ENCODE measurements at places on chromosomes 4 and X. TPM values are rescaled to one million over a fixed set of nuclear protein-coding genes. Genes with fewer than 3 reads are reported as not detected.

- no peaks in the 10 kb centered on the region for H3K27me3 ChIP-seq
- H3K27ac ChIP-seq: no peak overlapping the region
- peaks cover 9% of the 10 kb centered on the region for H3K4me1 ChIP-seq
- no peak for DNase-seq
Measured at GRCh38 chrX:20144491-20144890, 2.9 kb upstream of the EIF1AX start.

DNA sequence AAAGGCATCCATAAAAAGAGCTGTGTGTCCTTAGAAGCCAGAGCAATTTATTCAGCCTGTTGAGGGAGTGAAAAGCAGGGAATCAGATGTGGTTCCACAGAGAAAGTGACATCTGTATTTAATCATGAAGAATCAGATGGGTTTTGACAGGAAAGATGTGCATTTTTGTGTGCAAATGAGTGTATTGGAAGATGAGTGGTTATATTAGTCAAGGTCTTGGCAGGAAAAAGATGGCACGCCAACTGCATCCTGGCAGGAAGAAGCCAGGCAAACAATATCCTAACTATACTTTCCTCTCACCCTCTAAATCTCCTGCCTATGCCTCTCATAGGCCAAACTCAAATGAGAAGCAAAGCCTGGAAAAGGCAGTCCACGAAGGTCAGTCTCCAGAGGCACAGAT lies 59.1 kb downstream of the SCFD2 start:
- H3K4me1 ChIP-seq: no peaks in the 10 kb centered on the region
- DNase-seq: no peak
- H3K36me3 ChIP-seq: no peaks in the 10 kb centered on the region

Gene HEPH
- total RNA-seq: 11.4 TPM

DNA sequence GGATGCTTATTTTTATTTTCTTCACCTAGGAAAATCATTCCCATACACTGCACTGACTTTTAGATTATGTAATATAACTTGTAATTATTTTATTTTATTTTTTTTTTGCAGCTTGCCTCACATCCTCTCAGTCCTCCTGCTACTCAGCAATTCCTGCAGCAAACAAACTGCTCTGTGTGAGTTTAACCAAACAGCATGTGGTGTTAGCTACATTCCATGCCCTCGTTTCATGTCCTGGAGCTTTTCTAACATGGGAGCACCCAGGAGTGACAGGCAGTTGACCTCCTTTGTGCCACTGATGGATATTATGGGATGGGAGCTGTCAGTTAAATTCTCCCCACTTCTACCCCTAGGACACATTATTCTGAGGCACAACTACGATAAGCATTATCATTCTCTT lies 24.8 kb downstream of the CXCL1 start:
- no peaks in the 10 kb centered on the region for H3K36me3 ChIP-seq
- peaks cover 23% of the 10 kb centered on the region for H3K4me1 ChIP-seq
- no peak for DNase-seq
- no peak overlapping the region for H3K4me3 ChIP-seq
- no peak overlapping the region for H3K27ac ChIP-seq

DNA sequence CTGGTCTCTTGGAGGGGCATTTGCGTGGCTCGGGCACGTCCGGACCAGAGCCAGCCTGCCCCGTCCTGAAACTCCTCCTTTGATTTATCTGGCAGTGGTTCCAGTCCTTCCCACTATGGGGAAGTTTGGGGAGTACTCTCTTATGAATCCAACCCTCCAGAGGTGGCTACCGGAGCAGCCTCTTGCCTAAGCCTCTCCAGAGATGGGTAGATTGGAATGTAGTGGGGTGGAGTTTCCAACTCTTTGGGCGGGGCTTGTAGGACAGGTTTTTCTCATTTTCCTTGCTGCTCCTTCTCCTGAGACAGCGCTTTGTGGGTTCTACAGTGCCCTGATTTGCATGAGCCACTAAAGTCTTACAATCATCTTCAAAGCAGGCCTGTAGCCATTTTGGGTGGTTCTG lies 60.1 kb upstream of the XAGE1B start:
- no peaks in the 10 kb centered on the region for H3K27me3 ChIP-seq
- no peaks in the 10 kb centered on the region for H3K36me3 ChIP-seq
- H3K4me1 ChIP-seq: no peaks in the 10 kb centered on the region
- H3K4me3 ChIP-seq: no peak overlapping the region

DNA sequence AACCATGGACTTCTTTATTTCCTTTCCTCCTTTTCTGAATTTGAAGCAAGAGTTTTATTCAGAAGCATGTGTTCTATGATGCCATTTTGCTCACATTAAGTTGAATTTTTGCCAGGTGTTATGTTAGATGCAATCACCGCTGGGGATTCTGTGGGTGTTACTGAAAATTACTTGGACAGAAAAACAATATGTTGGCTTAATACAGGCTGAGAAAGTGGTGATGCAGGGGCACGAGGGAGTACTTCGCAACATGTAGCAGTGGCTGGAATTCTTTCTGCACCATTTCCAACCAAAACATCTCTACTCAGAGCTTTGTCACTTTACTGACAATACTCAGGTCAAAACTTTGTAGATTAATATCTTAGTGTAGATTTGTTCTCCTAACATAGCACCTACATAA lies 109.2 kb upstream of the PCDH18 start:
- no peak overlapping the region for H3K4me3 ChIP-seq
- DNase-seq: no peak
- H3K27me3 ChIP-seq: no peaks in the 10 kb centered on the region
- no peak overlapping the region for H3K27ac ChIP-seq

DNA sequence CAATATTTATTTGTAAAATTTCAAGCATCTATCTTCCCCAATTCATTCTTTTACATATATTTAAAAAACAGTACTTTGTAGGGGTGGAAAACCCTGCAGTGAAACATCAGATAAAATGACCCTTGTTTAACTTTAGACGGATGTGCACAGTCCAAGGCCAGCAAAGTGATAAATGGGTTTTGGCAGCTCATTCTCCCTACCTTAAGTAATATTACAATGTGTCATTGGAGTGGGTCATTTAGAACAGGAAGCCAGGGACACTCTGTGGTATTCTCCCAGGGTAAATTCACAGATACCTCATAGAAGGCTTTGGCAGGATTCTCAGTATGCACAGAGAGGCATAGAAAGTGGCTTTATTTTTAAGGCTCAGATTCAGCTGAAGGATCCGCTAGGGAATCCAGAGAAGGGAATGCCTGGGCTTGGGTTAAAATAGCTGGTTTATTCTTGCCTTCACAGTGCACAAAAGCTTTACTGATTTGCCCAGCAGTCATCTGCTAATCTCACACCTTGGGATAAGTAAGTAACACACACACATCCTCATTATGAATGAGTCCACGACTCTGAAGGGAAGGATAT lies 206.7 kb downstream of the RASL11B start:
- H3K4me1 ChIP-seq: no peaks in the 10 kb centered on the region
- no peak overlapping the region for H3K27ac ChIP-seq
- no peak overlapping the region for H3K4me3 ChIP-seq

DNA sequence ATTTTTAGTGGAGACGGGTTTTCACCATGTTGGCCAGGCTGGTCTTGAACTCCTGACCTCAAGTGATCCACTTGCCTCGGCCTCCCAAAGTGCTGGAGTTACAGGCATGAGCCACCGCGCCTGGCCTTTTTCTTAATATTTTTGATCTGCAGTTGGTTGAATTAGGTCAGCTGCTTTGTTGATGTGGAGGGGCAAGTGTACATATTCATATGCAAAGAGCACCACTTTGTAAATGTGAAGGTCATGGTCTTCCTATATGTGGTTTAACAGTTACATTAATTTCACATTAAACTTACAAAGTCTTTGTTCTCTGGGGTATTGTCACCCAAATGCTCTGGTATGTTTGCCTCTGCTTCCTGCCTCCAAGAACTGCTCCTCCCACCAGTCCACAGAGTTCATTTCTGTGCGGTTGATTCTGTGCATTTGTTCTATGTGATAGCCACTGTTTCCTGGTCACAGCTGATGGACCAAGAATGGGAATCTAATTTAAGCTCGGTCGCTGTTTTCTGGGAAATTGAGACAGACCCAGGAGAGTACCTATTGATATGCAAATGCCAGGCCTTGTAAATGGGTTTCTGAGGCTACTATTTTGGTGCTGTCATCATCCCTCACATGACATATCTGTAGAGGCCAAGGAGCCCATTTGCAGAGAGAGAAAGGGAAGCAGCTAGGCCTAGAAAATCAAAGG lies 26.9 kb upstream of the HPSE start:
- H3K27ac ChIP-seq: no peak overlapping the region
- H3K36me3 ChIP-seq: no peaks in the 10 kb centered on the region
- H3K27me3 ChIP-seq: no peaks in the 10 kb centered on the region
- no peak for DNase-seq
- H3K4me3 ChIP-seq: no peak overlapping the region
- H3K4me1 ChIP-seq: no peaks in the 10 kb centered on the region

Gene BEX2
- total RNA-seq: 14.3 TPM

Gene MMRN1
- total RNA-seq: 42.6 TPM

Gene TACR3
- total RNA-seq: 0.24 TPM

DNA sequence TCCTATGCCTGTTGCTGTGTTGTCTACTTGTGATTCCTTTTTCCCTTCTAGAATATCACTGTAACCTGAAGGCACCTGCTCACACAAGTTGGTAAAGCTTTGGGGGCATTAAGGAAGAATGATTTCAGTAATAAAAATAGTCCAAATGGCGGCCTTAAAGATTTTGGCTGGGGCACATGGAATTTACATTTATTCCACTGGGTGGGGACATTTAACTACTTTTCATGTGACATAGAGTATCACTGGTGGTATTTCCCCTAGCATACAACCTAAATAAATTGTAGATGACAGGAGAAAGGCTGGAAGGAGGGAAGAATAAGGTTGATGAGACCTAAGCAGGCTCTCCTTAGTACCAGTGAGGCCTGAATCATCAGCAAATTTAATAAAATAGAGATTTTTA lies 121.8 kb upstream of the EDA2R start:
- DNase-seq: no peak
- no peaks in the 10 kb centered on the region for H3K36me3 ChIP-seq
- H3K27ac ChIP-seq: no peak overlapping the region
- H3K4me1 ChIP-seq: no peaks in the 10 kb centered on the region

Gene L1CAM
- total RNA-seq: 1.6 TPM

DNA sequence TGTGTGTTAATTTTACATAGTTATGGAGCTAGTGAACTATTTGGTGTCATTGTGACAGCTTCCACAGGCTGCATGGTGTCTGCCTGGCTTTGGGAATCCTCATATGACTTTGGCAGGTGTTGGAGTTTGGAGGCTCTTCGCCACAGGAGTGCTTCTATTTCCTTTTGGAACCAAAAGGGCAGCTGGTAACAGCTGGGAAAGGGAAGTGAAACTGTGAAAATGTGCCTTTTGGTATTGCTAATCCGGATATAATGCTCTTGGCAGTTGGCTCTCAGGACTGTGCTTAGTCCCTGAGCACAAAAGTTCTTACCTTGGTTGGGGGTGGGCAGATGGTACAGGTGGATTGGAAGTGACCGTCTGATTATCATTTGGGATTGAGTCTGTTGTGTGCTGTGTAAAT lies 18.1 kb downstream of the OFD1 start:
- no peaks in the 10 kb centered on the region for H3K27me3 ChIP-seq
- H3K4me1 ChIP-seq: no peaks in the 10 kb centered on the region
- no peak overlapping the region for H3K4me3 ChIP-seq
- no peak for DNase-seq
- H3K27ac ChIP-seq: no peak overlapping the region

- no peaks in the 10 kb centered on the region for H3K36me3 ChIP-seq
- DNase-seq: no peak
- H3K4me3 ChIP-seq: no peak overlapping the region
Measured at GRCh38 chrX:7582191-7582590, 260.8 kb upstream of the VCX start.

Measured in lower lobe of right lung (tissue), 2 donors.